Activated CD4-positive, alpha-beta memory T cell treated with anti-CD3 and anti-CD28 coated beads, Interleukin-2, amount 10 ng/mL, durations not matched to agents 7 days and 5 days (primary cell): ENCODE measurements at places on chromosomes 3 and 15. TPM values are rescaled to one million over a fixed set of nuclear protein-coding genes. Genes with fewer than 3 reads are reported as not detected.

Gene IQCF5
- total RNA-seq = not detected

Gene GABRA5
- total RNA-seq = not detected

Gene SERPINI2
- total RNA-seq = not detected

Gene PHLDB2
- total RNA-seq = 6.3 TPM

Gene AADACL2
- total RNA-seq = not detected

Gene MOBP
- not detected for total RNA-seq

Gene IL17RD
- total RNA-seq = 0.05 TPM

Gene DYNLT2B
- 21.1 TPM for total RNA-seq

Gene OR5K2
- total RNA-seq = not detected

Gene GXYLT2
- total RNA-seq = not detected

Gene PDIA3
- 290 TPM for total RNA-seq

Gene GPR27
- 3.0 TPM for total RNA-seq

Gene HRG
- total RNA-seq = not detected

Gene FBXW12
- total RNA-seq = not detected

Gene C3orf49
- total RNA-seq = not detected

Gene MESP1
- total RNA-seq = 3.5 TPM

Gene NEK10
- 0.35 TPM for total RNA-seq

Gene SUSD5
- total RNA-seq = not detected

Gene SLC27A2
- 30.3 TPM for total RNA-seq

Gene GOLGA8N
- total RNA-seq = 13.8 TPM

Gene TNFSF10
- total RNA-seq = 119 TPM

Gene CPLX3
- total RNA-seq = 0.18 TPM

Gene BBX
- total RNA-seq = 38.9 TPM

Gene FRMD5
- total RNA-seq = not detected

Gene ASB14
- total RNA-seq = not detected

Gene GPR149
- total RNA-seq = not detected

Gene AGTR1
- total RNA-seq = not detected

Gene CLRN1
- not detected for total RNA-seq

Gene MPI
- 82.8 TPM for total RNA-seq

Gene PAQR5
- total RNA-seq = not detected

Gene WNT5A
- total RNA-seq = not detected

Gene C3orf20
- 0.23 TPM for total RNA-seq

Gene DBR1
- total RNA-seq = 20.0 TPM

Gene MEGF11
- total RNA-seq = not detected

Gene CD96
- 338 TPM for total RNA-seq

Gene PLA1A
- not detected for total RNA-seq

Gene TTLL13
- total RNA-seq = 0.58 TPM

Gene GHRL
- 0.91 TPM for total RNA-seq
